ENCODE measurements at places on chromosomes 2 and 18.

DNA sequence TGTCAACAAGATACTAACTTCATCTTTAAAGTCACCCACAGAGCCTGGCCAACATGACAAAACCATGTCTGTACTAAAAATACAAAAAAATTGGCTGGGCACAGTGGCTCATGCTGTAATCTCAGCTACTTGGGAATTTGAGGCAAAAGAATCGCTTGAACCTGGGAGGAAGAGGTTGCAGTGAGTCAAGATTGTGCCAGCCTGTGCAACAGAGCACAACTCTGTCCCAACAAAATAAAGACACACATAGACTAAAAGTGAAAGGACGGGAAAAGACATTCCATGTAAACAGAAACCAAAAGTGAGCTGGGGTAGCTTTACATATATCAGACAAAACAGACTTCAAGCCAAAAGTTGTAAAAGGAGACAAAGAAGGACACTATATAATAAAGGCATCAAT lies 34.8 kb downstream of the USP34 start:
- no peak overlapping the region for H3K27ac ChIP-seq
- no peak for DNase-seq
- no peaks in the 10 kb centered on the region for H3K36me3 ChIP-seq
- no peaks in the 10 kb centered on the region for H3K27me3 ChIP-seq

DNA sequence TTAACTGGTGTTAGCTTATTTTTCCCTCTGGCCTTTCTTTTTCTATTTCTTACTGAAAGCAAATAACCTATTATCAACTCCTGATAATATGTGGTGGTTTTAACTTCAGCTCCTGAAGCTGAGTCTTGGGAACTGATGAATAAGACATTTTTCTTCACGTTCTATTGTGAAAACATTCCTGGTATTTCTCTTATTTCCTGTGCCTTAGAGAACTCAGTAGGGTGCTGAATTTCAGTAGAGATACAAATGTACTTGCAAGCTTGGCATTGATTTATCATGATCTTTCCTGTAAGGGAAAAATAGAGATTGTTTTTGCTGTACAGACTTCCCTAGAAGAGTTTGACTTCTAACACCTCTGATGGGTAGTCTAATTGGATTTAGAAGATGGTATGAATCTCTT lies 52.8 kb upstream of the DCC start:
- H3K36me3 ChIP-seq = no peaks in the 10 kb centered on the region
- DNase-seq = no peak
- H3K4me3 ChIP-seq = no peak overlapping the region
- H3K4me1 ChIP-seq = no peaks in the 10 kb centered on the region
- H3K27me3 ChIP-seq = no peaks in the 10 kb centered on the region

- DNase-seq = no peak
- no peak overlapping the region for H3K27ac ChIP-seq
- no peaks in the 10 kb centered on the region for H3K36me3 ChIP-seq
- no peaks in the 10 kb centered on the region for H3K27me3 ChIP-seq
- H3K4me3 ChIP-seq = no peak overlapping the region
Observed at GRCh38 chr2:136022396-136023146, 37.1 kb upstream of the DARS1 start.

GRCh38 chr18:42641996-42642395 lies 473.5 kb downstream of the RIT2 start:
- H3K27ac ChIP-seq = no peak overlapping the region
- H3K27me3 ChIP-seq = no peaks in the 10 kb centered on the region
- no peaks in the 10 kb centered on the region for H3K36me3 ChIP-seq
- H3K4me3 ChIP-seq = no peak overlapping the region
- H3K4me1 ChIP-seq = no peaks in the 10 kb centered on the region

DNA sequence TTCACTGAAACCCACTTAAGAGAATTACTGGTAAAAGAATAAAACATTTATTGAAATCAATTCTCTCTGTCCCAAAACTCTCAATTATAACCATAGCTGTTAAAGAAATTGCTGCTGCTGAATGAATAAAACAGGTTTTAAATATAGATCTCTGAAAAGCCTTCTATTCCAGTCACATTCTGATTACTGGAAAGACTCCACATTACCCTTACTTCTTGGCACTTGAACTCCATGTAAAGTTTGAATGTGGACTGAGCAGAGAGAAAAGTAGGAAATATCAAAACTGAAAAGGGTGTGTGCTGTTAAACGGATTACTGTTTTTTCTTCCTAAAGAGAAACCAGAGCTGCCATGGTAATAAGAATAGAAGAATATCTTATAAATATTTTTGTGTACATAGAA lies 655.3 kb upstream of the SETBP1 start:
- H3K36me3 ChIP-seq = no peaks in the 10 kb centered on the region
- DNase-seq = no peak
- H3K27me3 ChIP-seq = no peaks in the 10 kb centered on the region
- no peak overlapping the region for H3K4me3 ChIP-seq
- H3K27ac ChIP-seq = no peak overlapping the region

DNA sequence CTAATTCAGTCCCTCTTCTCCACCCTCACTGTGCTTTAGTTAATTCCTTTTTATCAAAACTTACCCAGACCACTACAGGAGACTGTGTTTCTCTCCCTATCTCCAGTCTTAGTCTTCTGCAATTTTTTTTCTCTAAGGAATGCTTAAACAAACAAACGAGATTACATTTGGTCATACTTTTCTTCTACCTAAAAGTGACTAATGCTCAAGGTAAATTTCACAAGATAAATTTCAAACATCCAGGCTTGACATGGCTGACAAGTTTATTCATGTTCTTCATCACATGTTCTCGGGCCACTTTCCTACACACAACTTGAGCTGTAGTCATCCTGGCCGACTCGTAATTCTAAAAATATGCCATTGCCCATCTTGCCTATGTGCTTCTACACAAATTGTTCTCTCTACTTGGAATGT lies 23.2 kb upstream of the ACSL3 start:
- H3K27ac ChIP-seq = peak overlapping the region; percentile 17
- no peaks in the 10 kb centered on the region for H3K27me3 ChIP-seq
- H3K4me3 ChIP-seq = no peak overlapping the region
- H3K4me1 ChIP-seq = peaks cover 34% of the 10 kb centered on the region
- no peaks in the 10 kb centered on the region for H3K36me3 ChIP-seq

- no peak overlapping the region for H3K27ac ChIP-seq
- H3K4me1 ChIP-seq = peaks cover 8% of the 10 kb centered on the region
- H3K36me3 ChIP-seq = no peaks in the 10 kb centered on the region
Observed at GRCh38 chr2:204533629-204534370, 11.5 kb upstream of the PARD3B start.

Measured in stomach (tissue), 19 donors.